ENCODE measurements at places on chromosomes 3 and 15. TPM values are rescaled to one million over a fixed set of nuclear protein-coding genes. Genes with fewer than 3 reads are reported as not detected.

- DNase-seq: no peak
Measured at GRCh38 chr3:61454801-61455200, 106.6 kb upstream of the PTPRG start.

GRCh38 chr15:62904041-62904910 is 138.3 kb upstream of the TPM1 start:
- DNase-seq: no peak

- DNase-seq: no peak
Measured at GRCh38 chr3:185874119-185874518, 49.3 kb upstream of the IGF2BP2 start.

GRCh38 chr3:31289584-31289983 is 243.1 kb upstream of the STT3B start:
- DNase-seq: no peak

GRCh38 chr3:27426926-27427325 is 57.3 kb downstream of the SLC4A7 start:
- no peak for DNase-seq

Gene IL17RD
- total RNA-seq: 31.0 TPM

Gene ISLR2
- total RNA-seq: 113 TPM

Gene SEMA5B
- total RNA-seq: 9.0 TPM
